ENCODE measurements at places on chromosomes 11 and 22.

GRCh38 chr11:129644326-129644725 lies 171.3 kb upstream of the TMEM45B start:
- DNase-seq = peak; percentile 53

GRCh38 chr11:12380565-12381325 lies 3.4 kb downstream of the PARVA start:
- DNase-seq = no peak

DNA sequence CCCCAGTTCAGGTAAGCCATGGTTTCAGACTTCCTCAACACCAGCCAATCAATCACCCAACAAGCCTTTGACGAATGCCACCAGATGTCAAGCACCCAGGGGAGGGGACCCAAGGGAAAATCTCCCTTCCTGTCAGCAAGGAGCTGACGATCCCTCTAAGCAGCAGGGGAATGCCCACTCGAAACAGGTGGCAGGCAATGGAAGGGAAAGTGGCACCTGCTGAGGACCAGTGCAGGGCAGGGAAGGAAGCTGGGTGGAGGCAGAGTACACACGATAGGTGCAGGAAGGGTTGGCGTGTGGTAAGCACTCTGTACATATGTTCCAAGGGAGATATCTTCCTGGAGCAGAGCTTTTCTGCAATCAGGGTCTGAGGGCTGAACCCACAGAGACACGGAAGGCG lies 11.7 kb upstream of the CREB3L1 start:
- DNase-seq = no peak

- no peak for DNase-seq
Observed at GRCh38 chr11:133041181-133041580, 491.1 kb downstream of the OPCML start.

GRCh38 chr11:18379201-18379600 lies 15.2 kb upstream of the LDHA start:
- no peak for DNase-seq

- DNase-seq = no peak
Observed at GRCh38 chr11:120784566-120785251, 239.2 kb upstream of the TBCEL start.

DNA sequence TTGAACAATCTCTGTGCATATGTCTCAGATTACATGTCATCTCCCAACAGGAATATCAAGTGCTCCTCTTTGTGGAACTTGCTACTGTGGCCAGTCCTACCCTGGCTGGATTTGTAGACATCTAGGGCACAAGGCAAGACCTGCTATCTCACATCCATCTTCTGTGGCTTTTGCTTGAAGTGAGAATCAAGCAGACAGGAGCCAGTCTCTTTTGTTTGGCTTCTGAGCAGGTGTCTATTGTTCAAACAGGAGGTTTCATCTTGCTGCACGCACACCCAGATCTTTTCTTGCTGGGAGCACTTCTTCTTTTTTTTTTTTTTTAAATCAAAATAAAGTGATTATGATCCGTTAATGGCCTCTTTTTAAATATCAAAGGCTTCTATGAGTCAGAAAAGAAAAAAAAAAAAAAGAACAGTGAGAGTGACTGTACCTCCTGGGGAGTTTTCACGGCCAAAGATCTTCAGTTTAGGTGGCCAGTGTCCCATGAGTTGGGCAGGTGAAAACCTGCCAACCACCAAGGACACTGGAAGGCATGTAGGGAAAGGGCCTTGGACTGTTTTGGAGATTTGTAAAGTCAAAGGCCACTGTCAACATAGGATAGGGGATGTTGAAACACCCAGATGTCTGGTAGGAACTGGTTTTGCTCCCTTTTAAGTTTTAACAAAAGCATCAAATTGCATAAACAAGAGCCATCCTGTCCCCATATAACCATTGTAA lies 78.1 kb downstream of the CD44 start:
- DNase-seq = no peak

GRCh38 chr11:8759634-8760033 lies 77.0 kb downstream of the RPL27A start:
- DNase-seq = no peak

- DNase-seq = no peak
Observed at GRCh38 chr11:61671527-61671926, 8.7 kb upstream of the DAGLA start.

DNA sequence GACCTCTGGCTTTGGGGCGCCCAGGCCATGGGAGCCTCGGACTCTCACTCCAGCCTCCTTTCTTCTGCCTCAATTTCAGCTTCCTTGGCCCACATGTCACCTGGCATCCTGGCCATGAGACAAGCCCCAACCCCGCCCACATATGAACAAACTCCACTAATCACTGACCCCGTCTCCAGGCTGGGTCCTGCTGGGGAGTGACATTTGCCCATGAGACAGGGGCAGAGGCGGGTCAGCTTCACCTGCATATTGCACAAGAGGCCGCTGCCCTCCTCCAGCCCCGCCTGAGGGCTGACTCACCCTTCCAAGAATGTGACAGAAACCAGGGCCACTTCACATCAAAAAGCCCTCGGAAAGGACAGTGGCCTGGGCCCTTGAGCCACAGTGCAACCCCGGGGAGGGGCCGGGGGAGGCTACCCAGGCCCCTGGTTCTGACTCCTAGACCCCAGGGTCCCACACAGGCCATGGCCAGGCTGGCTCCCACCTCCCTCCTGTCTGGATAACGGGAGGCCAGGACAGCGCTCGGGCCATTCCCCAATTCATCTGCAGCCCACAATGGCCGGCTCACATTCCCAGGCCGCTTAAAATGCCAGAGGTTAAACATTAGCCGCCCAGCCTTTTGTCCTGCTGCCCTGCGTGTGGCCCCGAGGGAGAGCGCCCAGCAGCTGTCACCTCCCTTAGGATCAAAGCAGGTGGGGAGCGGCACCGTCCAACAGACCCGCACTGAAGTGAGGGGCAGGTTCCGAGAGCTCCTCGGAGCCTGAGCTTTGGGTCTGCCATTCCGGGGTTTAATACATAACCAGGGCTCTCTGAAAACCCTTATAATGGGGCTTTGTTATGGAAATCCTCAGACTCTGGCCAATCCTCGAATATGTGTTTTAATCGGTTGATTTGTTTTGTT lies 42.3 kb downstream of the TRMU start:
- no peak for DNase-seq

DNA sequence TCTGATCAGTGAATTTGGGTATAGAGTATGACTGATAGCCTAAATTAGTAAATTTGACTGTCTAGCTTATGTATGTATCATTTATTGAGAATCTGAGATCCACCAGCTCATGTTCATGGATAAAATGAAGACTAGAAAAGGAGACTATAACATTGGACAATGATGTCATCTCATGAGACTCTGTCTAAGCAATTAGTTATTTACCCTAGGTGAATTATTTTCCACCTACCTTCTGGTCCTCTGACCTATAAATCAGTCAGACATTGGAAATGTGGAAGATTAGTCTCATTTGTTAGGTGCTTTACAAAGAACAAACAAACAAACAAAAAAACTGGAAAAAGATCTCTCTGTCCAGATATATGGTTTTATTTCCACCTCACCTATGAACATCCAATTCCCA lies 38.7 kb upstream of the CALCA start:
- DNase-seq = no peak

GRCh38 chr11:67277231-67277961 lies 11.1 kb downstream of the GRK2 start:
- DNase-seq = no peak

GRCh38 chr22:37659066-37659896 lies 758 bp downstream of the PDXP start:
- DNase-seq = no peak

DNA sequence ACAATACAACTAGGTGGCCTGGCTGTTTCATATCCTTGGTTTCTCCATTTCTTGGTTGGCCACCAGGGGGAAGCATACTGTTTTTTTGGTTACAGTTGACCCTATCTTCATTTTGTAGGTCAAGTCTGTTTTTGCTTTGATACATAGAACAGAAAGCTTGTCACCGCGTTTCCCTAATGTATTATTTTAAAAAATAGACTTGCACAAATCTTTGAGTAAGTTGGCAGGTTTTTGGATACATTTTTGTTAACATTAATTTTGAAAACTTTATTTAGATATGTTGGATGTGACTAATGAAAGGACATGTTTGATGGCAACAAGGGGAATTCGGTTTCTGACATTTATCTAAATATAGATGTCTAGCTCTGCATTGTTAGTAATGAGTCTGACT lies 3.0 kb downstream of the NCR3LG1 start:
- peak; percentile 78 for DNase-seq

Data from brain microvascular endothelial cell (primary cell).